NCI-H82 (cell line): ENCODE measurements at places on chromosomes 6 and 20.
A peak's percentile ranks its signal among the peaks of the same experiment; 100 is the strongest.

GRCh38 chr6:35757456-35758123 is 18.8 kb upstream of the CLPSL2 start:
- peak; percentile 66 for DNase-seq

DNA sequence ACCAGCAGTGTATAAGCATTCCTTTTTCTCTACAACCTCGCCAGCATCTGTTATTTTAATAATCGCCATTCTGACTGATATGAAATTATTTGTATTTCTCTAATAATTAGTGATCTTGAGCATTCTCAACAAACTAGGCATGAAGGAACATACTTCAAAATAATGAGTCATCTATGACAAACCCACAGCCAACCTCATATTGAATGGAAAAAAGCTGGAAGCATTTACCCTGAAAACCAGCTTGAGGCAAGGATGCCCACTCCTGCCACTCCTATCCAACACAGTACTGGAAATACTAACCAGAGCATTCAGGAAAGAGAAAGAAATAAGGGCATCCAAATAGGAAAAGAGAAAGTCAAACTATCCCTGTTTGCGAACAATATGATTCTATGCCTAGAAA is 390.6 kb upstream of the ID4 start:
- no peak for DNase-seq

DNA sequence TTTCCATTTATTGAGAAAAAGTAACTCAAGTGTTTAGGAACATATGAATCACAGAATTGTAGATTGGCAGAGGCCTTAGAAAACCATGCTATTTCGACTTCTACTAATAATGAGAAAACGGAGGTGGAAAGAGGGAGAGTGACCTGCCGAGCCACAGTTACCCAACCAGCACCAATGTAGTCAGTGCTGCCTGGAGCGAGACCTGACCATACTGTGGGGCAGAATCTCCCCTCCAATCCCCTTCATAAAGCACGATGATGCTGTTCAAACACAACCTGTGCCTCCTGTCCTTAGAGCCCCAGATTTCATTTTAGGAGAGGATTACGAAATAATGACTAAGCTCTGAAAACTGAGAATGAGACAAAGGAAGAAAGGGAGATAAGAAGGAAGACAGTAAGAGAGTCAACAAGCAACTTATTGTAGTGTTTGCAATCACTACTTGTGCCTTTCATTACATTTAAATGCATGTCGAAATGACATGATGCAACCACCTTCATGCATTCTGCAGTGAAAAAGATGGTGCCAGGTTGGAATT is 70.6 kb downstream of the ATXN1 start:
- no peak for DNase-seq

GRCh38 chr6:1226277-1227099 is 85.4 kb upstream of the FOXQ1 start:
- DNase-seq = no peak

- DNase-seq = no peak
Measured at GRCh38 chr6:14765106-14765505, 480.8 kb upstream of the JARID2 start.

- no peak for DNase-seq
Measured at GRCh38 chr20:17808357-17808756, 108.6 kb downstream of the BANF2 start.

DNA sequence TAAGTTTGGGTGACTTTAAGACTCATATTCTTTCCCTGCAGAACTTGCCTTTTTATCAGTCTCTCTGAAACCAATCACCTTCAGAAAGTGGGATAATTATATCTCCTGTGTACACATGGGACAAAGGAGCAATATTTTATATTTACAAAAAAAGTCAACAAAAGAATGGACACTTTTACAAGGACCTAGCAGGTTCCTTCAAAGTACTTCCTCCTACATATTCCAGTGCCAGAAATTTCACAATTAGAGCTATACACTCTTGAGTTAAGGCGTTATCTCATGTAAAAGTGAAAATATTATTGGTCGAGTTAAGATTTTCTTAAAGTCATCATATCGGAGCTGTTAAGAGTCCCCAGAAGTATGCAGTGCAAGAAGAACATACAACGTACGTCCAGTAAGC is 98.9 kb upstream of the MAFB start:
- DNase-seq = no peak

GRCh38 chr20:57566803-57567459 is 6.0 kb downstream of the PCK1 start:
- no peak for DNase-seq

- DNase-seq = no peak
Measured at GRCh38 chr20:45359406-45360148, 3.4 kb upstream of the SYS1 start.

DNA sequence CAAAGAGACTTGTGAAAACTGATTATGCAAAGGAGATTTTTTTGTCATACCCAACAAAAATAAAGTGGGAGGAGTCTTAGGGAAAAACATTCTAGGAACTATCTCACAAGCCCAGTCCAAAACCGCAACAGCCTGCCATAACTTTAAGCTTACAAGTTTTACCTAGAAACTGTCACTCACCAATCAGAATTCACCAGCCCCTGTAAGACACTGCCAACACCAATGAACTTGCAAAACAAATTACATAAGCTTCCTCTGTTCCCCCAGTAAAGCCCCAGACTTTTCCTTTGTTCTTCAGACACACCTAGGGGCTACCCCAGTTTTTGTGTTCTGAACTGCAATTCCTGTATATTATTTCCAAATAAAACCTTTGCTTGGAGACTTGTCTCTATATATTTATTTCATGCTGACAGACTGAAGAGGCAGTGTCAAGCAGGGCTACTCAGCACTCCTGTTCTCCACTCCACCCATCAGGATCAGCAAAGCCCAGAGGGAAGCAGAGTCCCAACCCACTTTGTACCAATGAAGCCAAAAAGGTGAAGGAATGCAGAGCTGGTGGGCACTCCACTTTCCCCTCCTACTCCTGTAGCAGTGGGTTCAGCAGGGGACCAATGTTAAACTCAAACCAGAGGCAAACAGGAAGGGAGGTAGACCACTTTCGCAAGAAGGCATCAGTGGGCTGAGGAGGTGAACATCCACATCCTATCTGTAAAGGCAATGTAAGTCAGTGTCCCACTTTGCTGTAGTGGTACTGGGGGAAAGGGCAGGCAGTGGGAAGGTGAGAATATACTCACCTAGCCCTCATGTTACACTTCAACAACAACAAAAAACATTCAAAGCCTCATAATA is 142.5 kb upstream of the RUNX2 start:
- peak; percentile 9 for DNase-seq

DNA sequence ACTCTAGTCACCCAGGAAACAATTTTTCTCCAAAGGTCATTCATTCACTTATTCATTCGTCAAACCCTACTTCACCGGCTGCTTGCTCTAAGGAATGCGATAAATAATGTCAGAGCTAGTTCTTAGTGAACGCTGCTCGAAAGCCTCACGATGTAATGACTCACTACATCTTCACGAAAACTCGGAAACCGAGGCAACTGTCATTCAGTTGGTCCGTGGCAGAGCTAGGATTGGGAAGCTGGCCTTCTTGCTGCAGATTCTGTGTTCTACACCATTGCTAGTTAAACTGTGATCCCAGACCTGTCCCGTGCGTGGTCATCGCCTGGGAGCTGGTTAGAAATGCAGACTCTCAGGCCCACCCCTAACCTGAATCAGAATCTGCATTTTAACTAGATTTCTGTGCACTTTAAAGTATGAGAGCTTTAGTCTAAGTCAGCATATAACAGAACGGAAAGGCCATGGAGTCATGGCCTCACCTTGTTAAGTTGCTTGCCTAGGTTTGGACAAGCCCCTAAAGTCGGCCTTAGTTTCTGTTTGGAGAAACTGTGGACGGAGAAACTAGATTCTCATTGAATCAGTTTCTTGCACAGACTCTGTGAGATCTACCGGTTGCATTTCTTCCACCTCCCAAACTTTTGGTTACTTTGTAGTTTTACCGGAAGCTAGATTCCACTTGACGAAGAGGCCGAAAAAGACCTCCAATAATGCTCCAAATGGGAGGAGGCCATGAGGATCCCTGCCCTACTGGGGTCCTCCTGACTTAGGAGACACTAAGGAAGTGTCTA is 651 bp upstream of the CCND3 start:
- no peak for DNase-seq

DNA sequence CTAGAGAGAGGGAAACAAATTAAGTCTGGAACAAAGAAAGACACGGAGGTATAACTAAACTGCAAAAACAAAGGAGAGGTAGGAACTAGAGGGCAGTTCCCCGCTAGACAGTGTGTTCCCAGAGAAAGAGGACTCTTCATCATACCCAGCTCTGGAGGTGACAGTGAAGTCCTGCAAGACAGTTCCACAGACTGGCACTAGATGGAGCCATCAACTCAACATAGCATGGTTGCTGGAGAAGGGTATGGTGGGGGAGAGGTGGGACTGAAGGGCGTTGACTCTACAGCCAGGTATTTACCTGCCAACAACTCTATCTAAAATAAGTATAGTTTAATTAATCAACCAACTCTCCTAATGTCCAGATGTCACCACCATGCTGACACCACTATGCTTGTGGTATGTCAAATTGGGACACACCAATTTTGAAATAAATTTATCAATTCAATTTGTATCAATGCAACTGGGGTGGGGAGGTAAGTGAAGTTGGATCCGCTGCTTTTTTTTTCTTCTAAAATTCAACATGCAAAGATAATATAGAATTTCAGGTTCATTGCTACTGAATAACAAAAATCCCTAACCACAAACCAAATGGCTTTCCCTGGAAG is 9.7 kb downstream of the BACH2 start:
- peak; percentile 73 for DNase-seq

GRCh38 chr6:33961691-33962090 is 157.9 kb upstream of the MLN start:
- no peak for DNase-seq

GRCh38 chr6:33061987-33062386 is 11.5 kb downstream of the HLA-DPA1 start:
- no peak for DNase-seq

DNA sequence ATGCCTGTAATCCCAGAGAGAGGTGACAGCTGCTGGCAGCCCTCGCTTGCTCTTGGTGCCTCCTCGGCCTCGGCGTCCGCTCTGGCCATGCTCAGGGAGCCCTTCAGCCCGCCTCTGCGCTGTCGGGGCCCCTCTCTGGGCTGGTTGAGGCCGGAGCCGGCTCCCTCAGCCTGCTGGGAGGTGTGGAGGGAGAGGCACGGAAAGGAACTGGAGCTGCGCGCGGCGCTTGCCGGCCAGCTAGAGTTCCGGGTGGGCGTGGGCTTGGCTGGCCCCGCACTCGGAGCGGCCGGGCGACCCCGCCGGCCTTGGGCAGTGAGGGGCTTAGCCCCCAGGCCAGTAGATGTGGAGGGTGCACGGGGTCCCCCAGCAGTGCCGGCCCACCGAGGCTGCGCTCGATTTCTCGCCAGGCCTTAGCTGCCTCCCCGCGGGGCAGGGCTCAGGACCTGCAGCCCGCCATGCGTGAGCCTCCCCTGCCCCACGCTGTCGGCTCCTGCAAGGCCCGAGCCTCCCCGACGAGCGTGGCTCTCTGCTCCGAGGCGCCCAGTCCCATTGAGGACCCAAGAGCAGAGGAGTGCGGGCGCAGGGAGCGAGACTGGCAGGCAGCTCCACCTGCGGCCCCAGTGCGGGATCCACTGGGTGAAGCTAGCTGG is 34.6 kb downstream of the C6orf52 start:
- no peak for DNase-seq

GRCh38 chr6:157020398-157020797 is 243.2 kb downstream of the ARID1B start:
- DNase-seq = peak; percentile 38

- DNase-seq = no peak
Measured at GRCh38 chr6:161226009-161226964, 47.6 kb downstream of the AGPAT4 start.

DNA sequence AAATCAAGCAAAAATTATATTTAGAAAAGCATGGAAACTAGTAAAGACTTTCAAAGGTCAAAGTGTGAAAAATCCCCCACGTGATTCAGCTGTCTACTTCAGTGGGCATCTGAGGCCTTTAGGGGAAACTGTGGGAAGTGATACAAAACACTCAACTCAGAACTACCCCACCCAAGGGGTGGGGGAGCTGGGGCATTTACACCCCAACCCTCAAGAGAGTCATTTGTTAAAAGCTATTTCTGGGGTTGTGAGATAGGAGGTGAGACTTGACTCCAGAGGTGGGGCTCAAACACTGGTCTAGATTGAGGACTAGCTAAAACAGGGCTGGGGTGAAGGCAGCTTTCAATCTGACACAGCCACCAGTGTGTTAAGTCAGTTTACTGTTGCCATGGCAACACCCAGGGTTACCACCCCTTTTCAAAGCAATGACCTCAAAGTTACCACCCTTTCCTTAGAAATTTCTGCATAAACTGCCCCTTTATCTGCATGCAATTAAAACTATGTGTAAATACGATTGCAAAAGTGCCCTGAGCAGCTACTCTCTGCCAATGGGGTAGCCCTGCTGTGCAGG is 9.9 kb upstream of the GTSF1L start:
- DNase-seq = peak; percentile 14

DNA sequence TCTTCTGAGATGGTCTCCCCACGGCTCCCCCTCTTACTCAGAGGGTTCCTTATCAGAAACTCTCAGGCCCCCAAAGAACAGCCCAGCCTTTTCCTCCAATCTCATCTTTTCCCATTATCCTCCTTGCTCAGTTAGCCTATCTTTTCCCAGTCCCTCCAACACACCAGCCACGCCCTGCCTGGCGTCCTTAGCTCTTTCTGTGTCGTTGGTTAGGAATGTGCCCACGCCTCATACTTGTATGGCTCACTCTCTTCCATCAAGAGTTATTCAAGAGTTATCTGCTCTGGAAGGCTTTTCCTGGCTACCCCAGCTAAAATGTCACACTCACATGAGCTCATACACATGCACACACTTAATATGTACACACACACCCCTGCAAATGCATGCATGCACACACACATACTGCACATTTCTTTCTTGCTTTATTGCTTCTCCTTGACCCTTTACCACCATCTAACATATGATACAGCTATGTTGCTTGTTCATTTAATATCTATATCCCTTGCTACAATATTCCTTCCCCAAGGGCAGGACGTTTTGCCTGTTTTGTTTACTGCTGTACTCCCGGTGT is 37.6 kb downstream of the SLC2A10 start:
- DNase-seq = no peak

DNA sequence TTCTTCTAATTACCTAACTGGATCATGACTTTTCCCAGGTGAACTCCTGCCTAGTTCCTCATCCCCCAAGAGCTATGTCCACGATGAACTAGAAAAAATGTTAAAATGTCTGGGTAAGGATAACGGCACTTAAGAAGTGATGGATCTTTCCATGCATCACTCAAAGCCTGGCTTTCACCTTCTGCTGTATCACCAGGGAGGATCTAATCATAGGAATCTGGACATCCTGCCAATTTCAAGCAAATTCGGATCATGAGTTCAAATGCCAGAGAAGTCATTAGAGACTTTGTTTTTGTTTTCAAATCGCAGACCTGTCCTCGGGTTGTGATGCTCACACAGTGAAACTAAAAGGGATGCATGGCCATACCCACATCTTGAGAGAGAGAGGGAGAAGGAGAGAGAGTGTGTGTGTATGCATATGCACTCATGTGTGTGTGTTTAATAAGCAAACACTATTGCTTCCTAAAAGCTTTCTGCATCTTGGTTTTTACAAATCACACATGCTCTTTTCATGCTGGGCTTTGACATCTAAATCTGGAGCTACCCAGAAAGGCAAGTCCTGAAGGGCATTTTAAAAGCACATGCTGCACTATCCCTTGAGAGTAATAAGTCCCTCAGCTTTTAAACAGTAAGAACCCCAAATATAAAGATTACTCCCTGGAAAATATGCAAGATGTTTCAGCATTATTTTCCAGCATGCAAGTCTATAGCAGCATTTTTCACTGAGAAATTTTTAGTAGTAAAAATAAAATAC is 524.6 kb upstream of the NOX3 start:
- no peak for DNase-seq
